MV-4-11 (cell line): ENCODE measurements at places on chromosomes 12 and 14.

DNA sequence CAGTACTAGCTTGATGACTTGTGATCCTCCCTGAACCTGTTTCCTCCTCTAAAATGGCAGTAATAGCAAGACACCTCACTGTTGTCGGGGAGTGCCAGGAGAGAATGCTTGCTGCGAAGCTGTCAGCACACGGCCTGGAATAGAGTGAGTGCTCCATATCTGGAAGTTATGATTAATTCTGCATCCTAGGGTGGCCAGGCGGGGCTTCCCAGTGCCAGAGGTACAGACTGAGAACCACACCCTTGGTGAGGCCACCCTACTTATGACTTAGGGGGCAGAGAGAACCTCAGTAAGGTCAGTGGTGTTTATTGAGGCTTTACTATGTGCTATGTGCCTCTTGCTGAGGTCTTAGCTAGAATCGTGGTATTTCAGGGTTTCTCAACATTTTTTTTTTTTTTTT, 20.1 kb downstream of the MORN3 start:
- peak; percentile 76 for DNase-seq

DNA sequence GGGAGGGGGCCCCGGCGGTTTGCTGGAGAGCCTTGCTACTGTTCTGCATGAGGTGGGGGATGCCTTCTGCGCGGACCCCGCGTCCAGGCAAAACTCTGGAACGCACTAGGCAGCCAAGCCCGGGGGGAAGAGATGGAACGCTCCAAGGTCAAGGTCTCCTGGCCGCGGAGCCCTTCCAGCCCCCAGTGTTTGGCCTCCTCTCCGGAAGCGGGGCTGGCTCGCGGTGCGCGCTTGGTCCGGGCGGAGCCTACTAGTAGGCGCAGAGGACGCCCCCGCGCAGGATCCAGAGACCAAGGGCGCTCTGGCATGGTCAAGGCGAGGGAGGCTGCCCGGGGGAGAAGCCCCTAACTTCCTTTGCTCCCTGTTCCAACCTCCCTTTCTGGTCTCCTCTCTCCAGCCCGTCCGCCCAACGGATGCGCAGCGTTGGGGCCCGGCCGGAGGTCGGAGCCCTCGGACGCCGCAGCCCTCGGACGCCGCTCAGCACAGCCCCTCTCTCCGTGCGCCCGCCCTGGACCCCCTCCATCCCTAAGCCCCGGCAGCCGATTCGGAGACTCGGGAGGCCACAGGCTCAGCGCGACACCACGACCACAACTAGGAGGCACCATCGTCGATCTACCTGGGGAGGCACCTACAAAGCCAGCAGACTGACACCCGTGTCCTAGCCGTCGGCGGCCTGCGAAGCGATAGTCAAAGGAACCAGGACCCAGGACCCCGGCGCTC, 669 bp upstream of the KCNK13 start:
- no peak for DNase-seq

GRCh38 chr14:102927878-102928411, 5.5 kb downstream of the AMN start:
- DNase-seq = peak; percentile 44

- peak; percentile 81 for DNase-seq
Observed at GRCh38 chr14:22200977-22201605, 387.9 kb downstream of the DAD1 start.

DNA sequence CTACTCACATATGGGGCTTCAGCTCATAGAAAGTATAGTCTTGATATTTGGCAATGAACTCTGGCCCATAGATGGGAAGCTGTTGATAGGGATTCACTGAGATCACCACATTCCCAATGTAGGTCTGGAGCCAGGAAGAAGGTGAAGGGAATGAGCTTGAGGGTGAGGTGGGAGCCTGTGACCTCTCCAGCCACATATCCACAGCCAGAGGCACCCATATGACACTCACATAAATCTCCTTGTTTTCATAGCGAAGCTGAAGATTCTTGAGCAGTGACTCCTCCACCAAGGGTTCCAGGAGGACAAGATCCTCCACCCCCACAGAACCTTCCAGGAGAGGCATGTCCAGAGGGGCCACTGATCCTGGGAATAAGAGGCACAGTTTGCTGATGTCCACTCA, 1.9 kb downstream of the MYO1A start:
- no peak for DNase-seq

- DNase-seq = peak; percentile 98
Observed at GRCh38 chr12:9948606-9949296, 16.6 kb upstream of the CLEC2A start.

- DNase-seq = no peak
Observed at GRCh38 chr14:63543826-63544406, 739 bp upstream of the PPP2R5E start.

- no peak for DNase-seq
Observed at GRCh38 chr14:68576031-68576430, 216.8 kb downstream of the ZFP36L1 start.

GRCh38 chr12:28746734-28747325, 402.2 kb upstream of the FAR2 start:
- DNase-seq = no peak

GRCh38 chr14:52241087-52241793, 26.3 kb upstream of the PTGDR start:
- DNase-seq = peak; percentile 50

- no peak for DNase-seq
Observed at GRCh38 chr14:79749065-79749464, 462.2 kb downstream of the DIO2 start.

GRCh38 chr14:100007254-100007653, 58.0 kb upstream of the EVL start:
- peak; percentile 31 for DNase-seq

DNA sequence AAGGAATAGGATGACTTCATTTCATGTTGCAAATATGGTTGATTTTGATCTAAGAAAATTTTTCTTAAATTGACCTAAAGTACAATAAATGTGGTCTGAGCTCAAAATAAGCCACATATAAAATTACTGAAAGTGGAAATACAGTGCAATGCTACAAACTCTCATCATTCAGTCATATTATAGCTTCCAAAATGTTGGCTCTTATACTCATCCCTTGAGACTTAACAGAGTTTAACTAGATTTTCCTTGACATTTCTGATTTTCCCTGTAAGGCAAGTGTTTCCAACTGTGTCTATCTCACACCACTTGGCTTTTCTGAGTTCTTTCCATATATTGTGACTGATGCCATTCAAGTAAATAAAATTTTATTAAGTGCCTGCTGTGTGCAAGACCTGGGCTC, 123.7 kb upstream of the NTF3 start:
- no peak for DNase-seq

DNA sequence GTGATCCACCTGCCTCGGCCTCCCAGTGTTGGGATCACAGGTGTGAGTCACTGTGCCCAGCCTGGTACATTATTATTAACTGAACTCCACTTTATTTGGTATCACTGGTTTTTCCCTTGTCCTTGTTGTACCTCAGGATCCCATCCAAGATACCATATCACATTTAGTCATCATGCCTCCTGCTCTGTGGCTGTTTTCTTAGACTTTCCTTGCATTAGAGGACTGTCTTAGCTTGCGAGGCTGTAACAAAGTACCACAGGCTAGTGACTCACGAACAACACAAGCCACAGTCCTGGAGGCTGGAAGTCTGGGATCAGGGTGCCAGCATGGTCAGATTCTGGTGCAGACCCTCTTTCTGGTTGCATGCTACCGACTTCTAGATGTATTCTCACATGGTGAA, 12.2 kb downstream of the KLC1 start:
- no peak for DNase-seq

DNA sequence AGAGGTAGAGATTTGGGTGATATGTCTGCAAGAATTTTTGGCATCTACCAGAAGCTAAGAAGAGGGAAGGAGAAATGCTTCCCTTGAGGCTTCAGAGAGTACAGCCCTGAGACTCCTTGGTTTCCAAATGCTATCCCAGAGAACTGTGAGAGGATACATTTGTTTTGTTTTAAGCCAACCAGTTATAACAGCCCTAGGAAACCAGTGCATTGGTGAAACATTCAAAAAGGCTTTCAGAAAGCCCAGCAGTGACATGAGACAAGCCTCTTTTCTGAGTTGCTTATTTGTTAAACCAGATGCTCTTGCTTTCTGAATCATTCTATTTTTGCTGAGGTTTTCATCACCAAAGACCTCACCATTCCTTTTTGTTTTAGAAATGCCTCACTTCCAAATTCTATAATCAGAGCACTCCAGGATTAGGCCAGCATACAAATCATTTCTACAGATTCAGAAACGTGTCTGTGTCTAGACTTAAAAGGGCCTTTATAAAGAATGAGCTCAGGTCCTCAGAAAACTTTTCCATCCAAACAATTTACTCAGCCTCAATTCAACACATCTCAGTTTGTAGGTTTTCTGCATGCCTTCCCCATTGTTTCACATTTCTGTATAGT, 1617.8 kb upstream of the FLRT2 start:
- no peak for DNase-seq

- DNase-seq = no peak
Observed at GRCh38 chr12:110361216-110361615, 42.3 kb downstream of the ANAPC7 start.

- DNase-seq = no peak
Observed at GRCh38 chr12:62948123-62948522, 13.2 kb upstream of the PPM1H start.

DNA sequence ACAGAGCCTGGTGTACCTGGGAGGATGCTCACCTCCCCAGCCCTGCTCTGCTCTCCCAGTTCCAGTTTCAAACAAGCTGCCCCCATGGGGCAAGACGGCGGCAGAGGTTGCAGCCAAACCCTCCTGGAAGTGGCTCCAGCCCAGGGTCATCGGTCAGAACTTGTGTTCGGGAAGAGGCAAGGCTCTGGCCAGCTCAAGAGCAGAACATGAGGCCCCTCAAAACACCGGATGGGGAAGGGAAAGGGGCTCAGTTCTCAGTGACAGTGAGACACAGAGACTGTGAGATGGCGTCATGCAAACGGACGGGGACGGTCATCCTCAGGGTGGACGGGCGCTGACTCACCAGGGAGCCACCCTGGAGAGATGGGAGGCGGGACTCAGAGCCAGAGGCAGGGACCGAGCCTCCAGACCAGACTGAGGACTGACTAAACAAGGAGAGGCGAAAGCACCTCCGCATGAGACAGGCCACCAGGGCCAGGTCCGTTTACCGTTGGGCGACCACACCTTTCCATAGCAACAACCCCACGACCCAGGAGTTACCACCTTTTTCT, 63.9 kb upstream of the GALNT9 start:
- DNase-seq = no peak

- no peak for DNase-seq
Observed at GRCh38 chr12:115857160-115857920, 420.2 kb downstream of the MED13L start.

DNA sequence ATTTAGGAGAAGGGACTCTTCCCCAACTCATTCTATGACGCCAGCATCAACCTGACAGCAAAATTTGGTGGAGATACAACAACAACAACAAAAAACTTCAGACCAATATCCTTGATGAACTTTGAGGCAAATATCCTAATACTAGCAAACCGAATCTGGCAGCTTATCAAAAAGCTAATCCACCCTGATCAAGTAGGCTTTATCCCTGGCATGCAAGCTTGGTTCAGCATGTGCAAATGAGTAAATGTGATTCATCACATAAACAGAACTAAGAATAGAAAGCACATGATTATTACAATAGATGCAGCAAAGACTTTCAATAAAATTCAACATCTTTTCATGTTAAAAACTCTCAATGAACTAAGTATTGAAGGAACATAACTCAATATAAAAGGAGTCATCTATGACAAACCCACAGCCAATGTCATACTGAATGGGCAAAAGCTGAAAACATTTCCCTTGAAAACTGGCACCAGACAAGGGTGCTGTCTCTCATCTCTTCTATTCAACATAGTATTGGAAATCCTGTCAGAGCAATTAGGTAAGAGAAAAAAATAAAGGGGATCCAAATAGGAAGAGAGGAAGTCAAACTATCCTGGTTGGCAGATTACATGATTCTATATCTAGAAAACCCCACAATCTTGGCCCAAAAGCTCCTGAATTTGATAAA, 233.3 kb downstream of the CCDC59 start:
- peak; percentile 60 for DNase-seq

- DNase-seq = no peak
Observed at GRCh38 chr12:100345020-100345767, 11.7 kb upstream of the SLC17A8 start.

- DNase-seq = no peak
Observed at GRCh38 chr12:38157933-38158401, 158.6 kb upstream of the ALG10B start.

GRCh38 chr12:16350682-16351081, 3.2 kb downstream of the MGST1 start:
- DNase-seq = peak; percentile 62

DNA sequence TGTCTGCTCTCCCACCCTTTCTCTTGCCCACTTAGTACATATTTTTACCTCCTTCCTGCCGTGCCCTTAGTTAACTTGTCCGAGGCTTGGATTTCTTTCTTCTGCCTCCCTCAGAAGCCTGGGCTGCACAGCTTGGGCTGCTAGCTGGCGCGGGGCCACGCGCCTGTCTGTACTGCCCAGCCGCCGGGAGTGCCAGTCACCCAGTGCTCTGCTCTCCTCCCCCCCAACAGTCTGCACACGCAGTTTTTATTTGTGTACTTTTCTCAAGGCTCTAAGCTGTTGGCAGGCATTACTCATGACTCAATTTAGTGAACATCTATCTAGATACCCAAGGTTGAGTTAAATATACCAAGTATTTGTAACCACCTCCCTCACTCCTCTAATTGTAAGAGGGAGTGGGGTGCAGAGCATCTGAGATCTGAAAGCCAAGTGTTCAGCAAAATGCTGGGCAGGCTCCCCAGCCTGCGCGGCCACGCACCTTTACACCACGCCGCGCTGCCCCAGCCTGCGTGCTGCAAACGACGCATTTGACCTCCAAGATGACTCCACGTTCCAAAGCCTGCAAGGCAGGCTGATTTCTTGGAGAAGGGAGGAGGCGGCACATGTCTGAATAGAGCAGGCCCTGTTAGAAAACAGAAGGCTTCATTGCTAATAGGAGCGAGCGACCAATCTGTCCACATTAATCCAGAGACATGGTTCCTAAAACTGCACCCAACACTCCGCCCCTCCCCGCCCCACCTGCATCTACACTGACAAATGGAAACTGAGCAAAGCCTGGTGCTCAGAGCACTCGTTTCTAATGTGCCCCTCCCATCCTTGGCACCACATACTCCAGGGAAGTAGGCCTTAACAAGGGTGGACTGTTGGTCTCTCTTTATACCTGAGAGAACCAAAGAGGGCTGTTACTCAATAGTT, 18.2 kb upstream of the CACNA2D4 start:
- DNase-seq = no peak

- DNase-seq = no peak
Observed at GRCh38 chr12:2344885-2345284, 292.1 kb downstream of the CACNA1C start.

- no peak for DNase-seq
Observed at GRCh38 chr12:94286583-94287244, 138.3 kb downstream of the PLXNC1 start.

DNA sequence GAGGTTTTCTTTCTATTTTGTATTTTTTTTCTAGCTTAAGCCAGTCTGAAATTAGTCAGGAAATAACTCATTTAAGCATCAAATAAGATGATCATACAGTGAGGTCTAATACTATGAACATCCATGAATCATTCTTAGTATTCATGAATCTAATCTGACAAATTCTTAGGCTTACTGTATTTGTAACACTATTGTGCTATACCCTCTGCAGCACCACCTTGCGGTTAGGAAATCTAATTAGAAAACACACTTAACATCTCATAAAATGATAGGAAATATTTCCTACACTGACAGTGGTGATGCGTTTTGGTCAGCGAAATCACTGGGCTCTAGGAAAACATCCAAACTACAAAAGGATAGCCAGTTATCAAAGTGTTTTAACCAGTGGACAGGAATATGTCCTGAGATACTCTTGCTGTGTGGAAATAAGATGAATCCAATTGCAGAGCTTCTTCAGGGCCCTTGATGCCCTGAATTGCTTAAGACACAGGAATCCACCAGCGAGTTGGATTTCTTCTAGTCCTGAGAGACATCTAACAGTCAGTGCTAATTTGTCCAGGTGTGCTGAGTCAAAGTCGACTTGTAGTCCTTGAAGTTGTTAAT, 109.3 kb upstream of the MYF6 start:
- no peak for DNase-seq
